Keratinocyte (primary cell): ENCODE measurements at places on chromosomes 4 and X. TPM values are rescaled to one million over a fixed set of nuclear protein-coding genes. Genes with fewer than 3 reads are reported as not detected.

DNA sequence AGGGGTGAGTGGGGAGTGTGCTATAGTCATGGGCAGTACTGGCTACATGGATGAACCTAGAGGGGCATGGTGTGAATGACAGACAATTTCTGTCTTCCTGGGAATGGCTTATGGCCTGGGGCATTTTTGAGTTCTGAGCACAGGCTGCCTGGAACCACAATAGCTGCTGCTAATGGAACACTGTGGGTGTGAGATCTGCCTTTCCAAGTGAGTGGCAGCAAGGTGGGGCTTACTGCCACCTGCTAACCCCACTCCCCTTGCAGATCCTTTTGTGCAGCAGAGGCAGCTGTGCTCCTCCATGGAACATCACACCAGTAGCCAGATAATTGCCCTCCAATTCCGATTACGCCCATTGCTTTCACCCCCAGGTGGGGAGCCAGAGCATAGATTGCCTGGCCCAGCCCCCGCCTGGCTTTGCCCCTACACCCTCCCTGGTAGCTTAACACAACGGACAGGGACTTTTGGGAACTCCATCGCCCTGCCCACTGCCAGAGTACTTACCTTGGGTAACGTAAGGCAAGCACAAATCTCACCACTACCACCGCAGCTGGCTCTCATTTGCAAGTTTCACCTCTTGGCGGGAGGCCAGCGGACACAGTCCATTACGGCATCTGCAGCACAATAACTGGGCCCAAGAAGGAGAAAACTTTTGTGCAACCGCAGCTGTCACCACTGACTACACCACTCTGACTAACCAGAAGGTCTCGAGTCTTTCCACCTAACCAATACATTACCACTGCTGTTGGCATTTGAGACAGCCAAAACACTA, 421.2 kb upstream of the NWD2 start:
- no peak for DNase-seq
- no peak overlapping the region for H3K4me3 ChIP-seq
- no peak overlapping the region for H3K27ac ChIP-seq
- H3K36me3 ChIP-seq, result no peaks in the 10 kb centered on the region
- H3K4me1 ChIP-seq, result no peaks in the 10 kb centered on the region

- peaks cover 3% of the 10 kb centered on the region for H3K27me3 ChIP-seq
- no peak overlapping the region for H3K4me3 ChIP-seq
- H3K27ac ChIP-seq, result no peak overlapping the region
- H3K4me1 ChIP-seq, result no peaks in the 10 kb centered on the region
- H3K36me3 ChIP-seq, result no peaks in the 10 kb centered on the region
Measured at GRCh38 chr4:81250430-81250829, 35.4 kb upstream of the PRKG2 start.

GRCh38 chrX:129744861-129745321, 6.1 kb downstream of the XPNPEP2 start:
- DNase-seq, result no peak
- peaks cover 11% of the 10 kb centered on the region for H3K27me3 ChIP-seq
- no peak overlapping the region for H3K27ac ChIP-seq
- H3K4me3 ChIP-seq, result no peak overlapping the region
- H3K36me3 ChIP-seq, result no peaks in the 10 kb centered on the region

The PCDH10 gene
- polyA plus RNA-seq, result 0.01 TPM in 2 of 3 replicates, not detected in the other

- DNase-seq, result no peak
- no peaks in the 10 kb centered on the region for H3K4me1 ChIP-seq
- H3K27ac ChIP-seq, result no peak overlapping the region
- H3K27me3 ChIP-seq, result no peaks in the 10 kb centered on the region
- no peaks in the 10 kb centered on the region for H3K36me3 ChIP-seq
- no peak overlapping the region for H3K4me3 ChIP-seq
Measured at GRCh38 chr4:160247091-160247656, 1144.3 kb downstream of the RAPGEF2 start.

- peak overlapping the region; percentile 15 for H3K27ac ChIP-seq
- no peak for DNase-seq
- peaks cover 47% of the 10 kb centered on the region for H3K4me1 ChIP-seq
- H3K27me3 ChIP-seq, result no peaks in the 10 kb centered on the region
- H3K4me3 ChIP-seq, result no peak overlapping the region
Measured at GRCh38 chr4:38311495-38312126, 351.4 kb downstream of the PTTG2 start.

DNA sequence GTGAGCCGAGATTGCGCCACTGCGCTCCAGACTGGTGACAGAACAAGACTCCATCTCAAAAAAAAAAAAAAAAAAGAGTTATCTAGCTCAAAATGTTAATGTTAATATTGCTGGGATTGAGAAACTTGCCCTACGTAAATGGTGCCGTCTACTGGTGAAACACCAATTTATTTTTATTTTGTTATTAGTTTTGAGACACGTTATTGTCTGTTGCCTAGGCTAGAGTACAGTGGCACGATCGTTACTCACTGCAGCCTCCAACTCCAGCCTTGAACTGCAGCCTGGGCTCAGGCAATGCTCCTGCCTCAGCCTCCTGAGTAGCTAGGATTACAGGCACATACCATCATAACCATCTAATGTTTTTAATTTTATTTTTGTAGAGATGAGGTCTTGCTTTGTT, 262.8 kb downstream of the BMPR1B start:
- H3K4me3 ChIP-seq, result no peak overlapping the region
- H3K4me1 ChIP-seq, result no peaks in the 10 kb centered on the region
- H3K27ac ChIP-seq, result no peak overlapping the region
- no peaks in the 10 kb centered on the region for H3K27me3 ChIP-seq
- no peaks in the 10 kb centered on the region for H3K36me3 ChIP-seq

The GUF1 gene
- polyA plus RNA-seq, result 11.9 to 24.3 TPM (median 16.8 TPM) in 3 replicates

GRCh38 chrX:37646254-37646653, 39.3 kb upstream of the XK start:
- no peaks in the 10 kb centered on the region for H3K27me3 ChIP-seq
- no peak for DNase-seq
- no peak overlapping the region for H3K4me3 ChIP-seq
- no peak overlapping the region for H3K27ac ChIP-seq
- H3K4me1 ChIP-seq, result peaks cover 18% of the 10 kb centered on the region

The MAGEA9B gene
- polyA plus RNA-seq, result not detected in 3 replicates

GRCh38 chr4:21569638-21570037, 378.9 kb downstream of the KCNIP4 start:
- H3K36me3 ChIP-seq, result no peaks in the 10 kb centered on the region
- DNase-seq, result no peak
- H3K27me3 ChIP-seq, result no peaks in the 10 kb centered on the region
- H3K4me3 ChIP-seq, result no peak overlapping the region
- H3K4me1 ChIP-seq, result no peaks in the 10 kb centered on the region

- no peak overlapping the region for H3K27ac ChIP-seq
- H3K4me1 ChIP-seq, result no peaks in the 10 kb centered on the region
- H3K36me3 ChIP-seq, result no peaks in the 10 kb centered on the region
- H3K27me3 ChIP-seq, result peaks cover 4% of the 10 kb centered on the region
- H3K4me3 ChIP-seq, result no peak overlapping the region
Measured at GRCh38 chrX:105121186-105121585, 99.3 kb downstream of the TEX13A start.

GRCh38 chr4:104756837-104757236, 262.1 kb upstream of the CXXC4 start:
- H3K27me3 ChIP-seq, result no peaks in the 10 kb centered on the region
- DNase-seq, result no peak
- H3K27ac ChIP-seq, result no peak overlapping the region
- H3K4me1 ChIP-seq, result no peaks in the 10 kb centered on the region

The TCEAL2 gene
- not detected in 3 replicates for polyA plus RNA-seq

DNA sequence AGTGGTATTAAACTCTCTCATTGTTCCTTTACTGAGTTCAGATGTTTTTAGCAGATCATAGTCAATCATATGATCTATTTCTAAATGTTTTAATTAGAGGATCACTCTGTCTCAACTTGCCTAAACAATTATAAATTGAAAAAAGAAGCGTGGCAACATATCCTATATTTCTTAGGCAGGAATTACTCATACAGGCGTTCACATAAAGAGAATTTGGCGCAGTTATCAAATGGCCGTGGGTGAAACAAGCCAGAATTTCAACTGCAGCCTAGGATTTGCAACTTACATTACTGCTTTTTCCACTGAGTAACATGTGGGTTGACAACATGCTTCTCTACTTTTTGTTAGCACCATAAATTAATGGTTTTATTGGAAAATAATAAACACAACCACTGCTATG, 141.3 kb downstream of the CPE start:
- H3K27ac ChIP-seq, result no peak overlapping the region
- peaks cover 7% of the 10 kb centered on the region for H3K4me1 ChIP-seq
- no peak overlapping the region for H3K4me3 ChIP-seq
- no peaks in the 10 kb centered on the region for H3K36me3 ChIP-seq
- no peaks in the 10 kb centered on the region for H3K27me3 ChIP-seq

The CXCL6 gene
- 0.08 to 0.29 TPM in 2 of 3 replicates, not detected in the other for polyA plus RNA-seq

DNA sequence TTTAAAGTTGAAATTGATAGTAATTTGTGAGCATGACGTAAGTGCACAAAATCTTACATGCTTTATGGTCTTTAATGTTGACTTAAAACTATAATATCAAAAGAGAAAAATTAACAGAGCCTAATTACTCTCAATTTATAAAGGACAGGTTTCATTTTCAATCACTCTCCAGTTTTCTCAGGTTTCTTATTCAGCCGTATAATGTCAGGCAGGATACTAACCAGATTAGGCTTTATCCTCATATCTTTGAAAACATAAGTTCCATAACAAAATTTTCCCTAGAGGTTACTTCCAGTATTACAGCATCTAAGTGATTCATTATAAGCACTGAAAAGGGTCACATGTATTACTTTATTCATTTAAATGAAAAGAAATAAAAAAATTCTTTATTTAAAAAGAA, 492.1 kb downstream of the PACRGL start:
- no peaks in the 10 kb centered on the region for H3K36me3 ChIP-seq
- H3K27ac ChIP-seq, result no peak overlapping the region
- no peaks in the 10 kb centered on the region for H3K27me3 ChIP-seq
- no peak for DNase-seq
- no peaks in the 10 kb centered on the region for H3K4me1 ChIP-seq

DNA sequence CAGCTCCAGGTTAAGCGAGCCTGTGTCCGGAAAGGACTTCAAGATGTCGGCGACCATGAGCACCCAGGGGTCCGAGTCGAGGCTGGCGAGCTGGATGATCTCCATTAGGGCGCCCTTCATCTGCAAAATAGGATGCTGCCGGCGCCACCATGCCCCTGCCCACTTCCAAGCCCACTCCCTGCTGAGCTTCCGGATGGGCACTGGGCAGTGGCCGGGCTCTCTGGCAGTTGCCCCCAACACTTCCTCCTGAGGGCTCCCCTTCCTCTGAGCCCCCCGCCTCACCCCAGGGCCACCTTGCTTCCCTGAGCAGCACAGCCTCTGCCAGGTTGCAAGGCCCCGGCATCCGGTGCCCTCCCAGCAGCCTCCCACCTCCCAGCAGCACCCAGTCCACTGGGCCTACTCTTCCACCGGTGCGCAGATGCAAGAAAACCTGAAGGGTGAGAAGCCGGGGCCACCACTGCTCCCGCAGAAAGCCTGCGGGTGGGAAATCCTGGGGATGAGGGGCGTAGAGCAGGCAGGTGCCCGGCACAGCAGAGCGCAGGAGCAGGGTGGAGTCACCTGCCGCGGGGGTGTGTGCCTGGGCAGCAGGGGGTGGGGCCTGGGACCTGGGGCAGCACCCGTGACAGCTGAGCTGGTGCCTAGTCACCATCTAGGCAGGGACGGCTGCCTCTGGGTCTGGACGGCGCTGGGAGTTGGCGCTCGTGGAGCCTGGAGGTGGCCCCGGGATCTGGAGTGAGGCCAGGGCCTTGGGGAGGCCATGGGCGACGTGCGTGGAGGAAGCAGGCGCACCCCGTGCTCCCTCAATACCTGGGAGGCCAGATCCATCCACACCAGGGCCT, 17.0 kb downstream of the NELFA start:
- peaks cover 12% of the 10 kb centered on the region for H3K36me3 ChIP-seq
- H3K27ac ChIP-seq, result no peak overlapping the region
- H3K27me3 ChIP-seq, result no peaks in the 10 kb centered on the region
- no peaks in the 10 kb centered on the region for H3K4me1 ChIP-seq
- no peak for DNase-seq

DNA sequence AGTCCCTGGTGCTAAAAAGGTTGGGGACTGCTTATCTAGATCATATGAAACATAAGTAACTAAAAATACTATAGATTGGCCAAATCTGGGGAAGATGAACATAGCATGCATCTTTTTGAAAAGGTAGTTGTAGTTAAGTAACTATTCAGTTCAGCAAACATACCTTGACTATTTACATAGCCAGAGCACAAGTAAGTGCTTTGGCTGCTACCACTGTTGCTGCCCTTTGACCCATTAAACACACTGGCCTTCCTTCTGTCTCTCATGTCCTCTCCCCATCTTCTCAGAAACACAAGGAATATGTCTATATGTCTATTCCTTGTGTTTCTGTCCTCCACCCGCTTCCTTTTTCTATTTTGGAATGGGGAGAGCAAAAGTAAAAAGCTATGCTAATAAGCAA, 87.9 kb upstream of the SPRY1 start:
- H3K27ac ChIP-seq, result no peak overlapping the region
- H3K36me3 ChIP-seq, result no peaks in the 10 kb centered on the region
- H3K4me1 ChIP-seq, result no peaks in the 10 kb centered on the region
- H3K4me3 ChIP-seq, result no peak overlapping the region

DNA sequence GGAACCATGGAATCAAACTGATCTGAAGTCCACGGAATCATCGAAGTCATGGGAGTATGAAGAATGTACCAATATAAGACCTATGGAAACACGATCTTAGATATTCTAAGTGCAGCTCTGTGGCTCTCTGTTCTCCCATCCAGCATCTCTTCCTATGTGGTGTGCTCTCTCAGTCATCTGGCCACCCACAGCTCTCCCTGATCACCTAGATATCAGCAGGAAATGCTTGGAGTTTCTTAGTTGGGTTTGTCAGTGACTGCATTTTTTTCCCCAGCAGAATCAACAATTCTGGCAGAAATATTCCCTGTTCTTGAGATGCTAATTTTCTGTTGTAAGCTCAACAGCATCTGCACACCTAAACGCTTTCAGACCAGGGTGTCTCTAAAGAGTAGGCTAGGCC, 94.1 kb downstream of the GC start:
- H3K36me3 ChIP-seq, result no peaks in the 10 kb centered on the region
- no peak overlapping the region for H3K27ac ChIP-seq
- no peak overlapping the region for H3K4me3 ChIP-seq
- no peak for DNase-seq

The DKK2 gene
- polyA plus RNA-seq, result 0.08 TPM in 1 of 3 replicates, not detected in the others

DNA sequence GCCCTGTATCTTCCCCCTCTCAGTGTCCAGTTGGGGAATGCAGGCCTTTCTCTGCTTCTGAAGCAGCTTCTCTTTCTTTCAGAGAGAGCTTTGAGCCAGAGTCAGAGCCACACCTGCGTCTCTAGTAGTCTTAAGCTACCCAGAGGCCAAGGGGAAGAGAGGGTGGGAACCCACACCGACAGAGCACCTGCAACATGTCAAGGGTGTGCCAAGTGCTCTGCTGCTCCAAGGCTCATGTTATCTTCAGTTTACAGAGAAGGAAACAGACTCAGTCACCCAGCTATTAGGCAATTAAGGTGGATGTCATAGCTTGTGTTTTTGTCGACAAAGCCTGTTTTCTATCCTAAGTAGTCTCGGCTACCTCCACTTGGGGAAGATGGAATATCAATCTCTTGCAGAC, 22.7 kb upstream of the RNF212 start:
- DNase-seq, result no peak
- H3K27me3 ChIP-seq, result peaks cover 11% of the 10 kb centered on the region
- H3K36me3 ChIP-seq, result no peaks in the 10 kb centered on the region

GRCh38 chrX:44253575-44253942, 89.9 kb downstream of the EFHC2 start:
- H3K4me3 ChIP-seq, result no peak overlapping the region
- no peaks in the 10 kb centered on the region for H3K4me1 ChIP-seq
- H3K36me3 ChIP-seq, result no peaks in the 10 kb centered on the region
- no peak for DNase-seq
- no peak overlapping the region for H3K27ac ChIP-seq
